ENCODE measurements at places on chromosomes 4 and X.

DNA sequence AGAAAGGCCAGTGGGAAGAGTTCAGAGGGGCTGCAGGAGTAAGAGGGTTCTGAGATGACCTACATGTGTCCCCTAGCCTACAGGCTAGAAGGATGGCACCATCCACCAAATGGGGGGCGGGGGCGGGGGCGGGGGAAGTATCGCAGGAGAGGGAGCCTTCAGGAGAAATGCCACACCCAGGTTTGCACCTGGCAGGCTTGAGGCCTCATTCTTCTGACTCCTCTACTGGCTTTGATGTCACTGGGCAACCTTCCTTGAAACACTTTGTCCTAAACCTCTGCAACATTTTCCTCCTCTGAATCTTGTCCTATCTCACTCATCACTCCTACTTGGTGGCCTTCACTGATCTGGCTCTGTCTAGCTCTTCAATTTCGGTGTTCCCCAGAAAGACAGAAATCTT is 24.0 kb downstream of the CD99L2 start:
- no peak for DNase-seq

GRCh38 chr4:38943343-38943742 is 75.7 kb downstream of the FAM114A1 start:
- no peak for DNase-seq

- DNase-seq, result no peak
These were observed at the start of gene PLCXD1 for GRCh38 chrX:281166-281999. TSS of gene PLCXD1 (plus strand) at chrX:281381. CDS start at chrX:284188, 2,807 bp downstream.

DNA sequence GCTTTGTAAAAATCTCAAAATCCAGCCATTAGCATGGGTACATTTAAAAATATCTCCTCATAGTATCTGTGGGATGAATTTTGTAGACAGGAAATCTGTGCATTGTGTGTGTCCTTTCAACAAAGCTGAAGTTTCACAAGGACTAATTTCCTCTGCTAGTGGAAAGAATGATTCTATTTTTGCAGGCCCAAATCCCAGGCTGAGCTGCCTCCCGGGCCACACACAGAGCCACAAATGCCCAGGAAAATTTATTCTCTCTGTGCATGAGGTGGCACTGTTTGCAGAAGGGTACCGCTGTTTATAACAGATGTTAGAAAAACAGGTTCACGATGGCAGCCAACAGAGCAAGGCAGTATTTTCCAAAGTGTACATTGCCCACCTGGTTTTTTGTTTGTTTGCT is 11.0 kb upstream of the VCX3B start:
- no peak for DNase-seq

Measured in activated T-helper 1 cell treated with Interleukin-2 at 50 U/mL for 16 hours (primary cell).